ENCODE measurements at places on chromosomes 12 and 14.
A peak's percentile ranks its signal among the peaks of the same experiment; 100 is the strongest.

DNA sequence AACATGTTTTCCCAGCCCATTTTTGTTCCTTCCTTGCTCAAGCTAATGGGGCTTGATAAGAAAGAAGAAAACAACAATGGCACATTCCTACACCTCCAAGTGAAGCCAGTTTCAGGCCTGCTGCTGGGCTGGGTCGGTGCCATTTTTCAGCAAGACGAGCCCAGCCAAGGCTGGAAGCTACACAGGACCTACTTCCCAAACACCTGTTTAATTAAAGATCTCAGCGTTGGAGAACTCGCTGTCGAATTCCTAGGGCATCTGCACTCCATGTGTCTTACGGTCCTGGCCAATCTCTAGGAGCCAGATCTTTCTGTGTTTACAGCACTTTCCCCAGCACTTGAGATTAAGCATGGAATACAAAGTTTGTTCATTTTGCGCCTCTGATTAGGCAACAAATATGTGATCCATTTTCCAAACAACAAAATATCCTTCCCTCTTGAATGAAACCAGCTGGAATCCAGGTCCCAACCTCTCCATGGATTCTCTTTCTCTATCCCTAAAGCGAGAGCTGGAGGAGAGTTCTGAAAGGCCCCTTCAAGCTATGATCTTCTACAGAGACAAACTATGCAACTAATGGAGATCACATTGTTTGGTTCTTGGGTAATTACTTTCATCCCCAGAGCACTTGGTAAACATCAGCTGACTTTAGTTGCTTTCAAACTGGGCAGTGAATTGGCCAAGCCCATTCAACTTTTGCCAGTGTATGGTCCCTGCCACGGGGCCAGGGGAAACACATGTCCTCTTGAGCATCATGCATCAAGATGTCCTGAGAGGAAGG, 34.3 kb upstream of the TC2N start:
- no peak for DNase-seq

GRCh38 chr12:124809878-124810277, 53.8 kb downstream of the SCARB1 start:
- no peak for DNase-seq

GRCh38 chr14:95056476-95056875, 100.9 kb downstream of the DICER1 start:
- no peak for DNase-seq

DNA sequence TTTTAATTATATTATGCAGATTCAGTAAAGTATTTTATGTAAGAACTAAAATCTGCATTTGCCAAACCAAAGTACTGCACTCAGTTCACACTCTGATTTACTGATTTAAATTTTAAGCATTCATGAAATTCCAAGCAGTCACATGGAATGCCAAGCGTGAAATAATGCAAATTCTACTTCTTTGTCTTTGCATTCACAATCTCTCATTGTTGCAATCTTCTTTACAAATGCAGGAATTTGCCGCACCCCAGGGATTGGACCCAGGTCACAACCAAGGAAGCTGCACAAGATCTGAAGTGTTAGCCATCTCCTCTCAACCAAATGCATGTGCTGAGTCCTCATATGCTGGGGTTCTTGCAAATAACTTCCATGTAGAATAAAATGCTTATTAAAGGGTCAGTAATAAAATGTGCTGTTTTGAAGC, 71.9 kb downstream of the TUNAR start:
- peak; percentile 65 for DNase-seq

DNA sequence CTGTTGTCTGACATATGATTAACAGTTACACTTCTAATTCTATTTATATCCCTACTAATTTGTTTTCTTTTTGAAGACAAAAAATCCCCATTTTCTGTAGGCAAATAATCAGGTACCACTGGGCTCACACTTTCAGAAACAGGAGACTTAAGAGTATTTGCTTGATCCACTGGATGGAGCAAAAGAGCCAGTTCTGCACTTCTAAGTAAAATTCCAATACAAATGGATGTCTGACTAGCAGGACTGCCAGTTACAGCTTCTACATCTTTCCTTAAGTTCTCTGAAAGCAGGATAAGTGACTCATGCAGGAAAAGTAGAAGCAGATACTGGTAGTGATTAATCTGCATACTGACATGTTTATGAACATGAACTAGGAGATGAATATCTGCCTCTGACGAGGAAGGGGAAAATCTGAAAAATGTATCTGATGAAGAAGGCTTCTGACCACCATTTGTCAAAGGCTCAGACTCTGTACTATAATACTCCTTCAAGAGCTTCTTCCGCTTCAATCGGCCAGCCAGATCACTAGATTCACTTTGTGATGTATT, 73.8 kb upstream of the ANKS1B start:
- no peak for DNase-seq

GRCh38 chr12:104519190-104520019, 62.7 kb downstream of the CHST11 start:
- DNase-seq, result no peak

- DNase-seq, result no peak
Measured at GRCh38 chr14:41973178-41973577, 366.5 kb downstream of the LRFN5 start.

- no peak for DNase-seq
Measured at GRCh38 chr12:76379261-76379660, 31.0 kb upstream of the BBS10 start.

DNA sequence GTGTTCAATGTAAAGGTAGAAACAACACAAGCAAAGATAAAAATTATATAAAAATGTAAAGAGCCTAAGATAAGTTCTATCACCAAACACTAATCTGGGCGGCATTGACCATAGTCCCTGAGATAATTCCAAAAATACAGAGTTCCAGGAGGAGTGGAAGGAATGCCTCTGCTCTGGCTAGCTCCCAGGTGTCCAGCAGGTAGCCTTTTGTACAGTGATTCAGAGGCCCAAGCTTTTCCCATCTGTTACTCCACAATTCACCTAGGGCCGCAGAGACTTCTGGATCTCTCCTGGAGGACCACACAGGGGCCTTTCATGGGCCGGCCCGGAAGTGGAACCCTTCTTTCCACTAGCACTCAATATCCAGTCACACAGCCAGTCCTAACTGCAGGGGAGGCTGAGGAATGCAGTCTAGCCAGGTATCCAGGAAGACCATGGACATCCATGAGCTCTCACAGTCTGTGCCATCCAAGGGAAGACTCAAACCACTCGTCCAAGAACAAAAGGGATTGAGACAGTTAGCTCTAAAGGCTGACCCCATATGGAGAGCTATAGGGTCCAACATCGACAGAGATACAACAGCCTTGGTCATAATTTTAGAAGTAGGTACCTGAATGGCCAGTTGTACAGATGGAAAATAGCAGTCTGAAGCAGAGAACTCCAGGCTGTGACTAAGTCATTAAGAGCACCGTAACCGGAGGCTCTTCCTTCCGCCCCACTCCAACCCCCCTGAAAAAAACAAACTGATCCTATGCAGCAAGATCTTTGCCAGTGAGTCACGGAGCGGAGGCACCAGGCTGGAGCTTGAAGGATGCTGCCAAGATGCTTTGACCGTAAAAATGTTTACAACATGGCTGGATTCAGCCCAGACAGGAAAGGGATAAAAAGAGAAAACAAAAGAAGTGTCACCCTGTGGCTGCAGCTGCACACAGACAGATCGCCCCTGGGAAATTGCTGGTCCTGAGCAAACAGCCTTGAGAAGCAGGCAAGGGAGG, 204.8 kb downstream of the NUAK1 start:
- DNase-seq, result no peak

- no peak for DNase-seq
Measured at GRCh38 chr14:61891810-61892209, 129.6 kb downstream of the SNAPC1 start.

DNA sequence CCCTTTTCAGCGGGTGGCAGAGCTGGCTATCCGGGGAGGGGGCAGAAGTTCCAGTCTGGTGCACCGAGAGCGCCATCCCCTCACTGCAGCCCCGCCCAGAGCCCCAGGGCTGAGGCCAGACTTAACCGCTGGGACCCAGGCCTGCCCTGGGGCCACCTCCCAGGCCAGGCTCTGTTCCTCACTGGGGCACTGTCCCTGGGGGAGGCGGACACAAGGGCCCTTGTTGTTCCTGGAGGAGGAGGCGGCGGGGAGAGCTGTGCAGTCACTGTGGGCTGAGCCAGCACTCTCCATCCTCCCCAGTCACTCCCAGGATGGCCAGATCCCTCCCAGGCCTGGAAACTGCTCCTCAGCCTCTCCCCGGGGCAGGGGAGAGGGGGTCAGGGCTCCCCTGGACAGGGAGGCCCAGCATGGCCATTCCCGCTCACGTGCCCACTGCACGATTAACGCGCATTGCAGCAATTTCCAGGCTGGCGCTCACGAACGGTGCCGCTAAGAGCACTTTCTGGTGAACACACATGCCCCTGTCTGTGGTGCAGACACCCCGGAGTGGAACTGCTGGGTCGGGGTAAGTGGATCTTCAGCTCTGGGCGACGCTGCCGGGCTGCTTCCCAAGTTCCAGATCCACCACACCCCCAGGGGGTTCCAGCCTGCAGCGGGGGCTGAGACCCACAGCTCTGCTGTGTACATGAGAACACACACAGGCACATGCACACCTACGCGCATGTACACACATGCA, 89.8 kb upstream of the SFSWAP start:
- DNase-seq, result no peak

- no peak for DNase-seq
Measured at GRCh38 chr12:86186449-86186848, 69.7 kb downstream of the MGAT4C start.

GRCh38 chr12:97805146-97805545, 342.5 kb downstream of the RMST start:
- DNase-seq, result no peak

DNA sequence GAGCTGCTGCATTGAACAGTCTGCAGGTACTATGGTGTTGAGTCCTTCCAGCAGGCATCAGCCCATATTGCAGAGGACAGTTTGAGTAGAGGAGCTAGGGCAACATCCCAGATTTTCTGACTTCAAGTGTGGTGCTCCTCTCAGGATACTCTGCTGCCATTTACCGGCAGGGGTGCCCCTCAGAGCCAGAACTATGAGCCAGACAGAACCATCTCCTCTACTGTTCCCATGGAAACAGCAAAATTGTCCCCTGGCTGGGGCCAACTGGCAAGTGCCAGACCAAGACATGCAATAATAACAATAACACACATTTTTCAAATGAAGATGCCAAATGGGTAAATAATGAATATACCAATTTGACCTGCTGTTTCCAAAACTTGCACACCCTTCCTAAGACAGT, 102.9 kb downstream of the ADCK1 start:
- DNase-seq, result no peak

DNA sequence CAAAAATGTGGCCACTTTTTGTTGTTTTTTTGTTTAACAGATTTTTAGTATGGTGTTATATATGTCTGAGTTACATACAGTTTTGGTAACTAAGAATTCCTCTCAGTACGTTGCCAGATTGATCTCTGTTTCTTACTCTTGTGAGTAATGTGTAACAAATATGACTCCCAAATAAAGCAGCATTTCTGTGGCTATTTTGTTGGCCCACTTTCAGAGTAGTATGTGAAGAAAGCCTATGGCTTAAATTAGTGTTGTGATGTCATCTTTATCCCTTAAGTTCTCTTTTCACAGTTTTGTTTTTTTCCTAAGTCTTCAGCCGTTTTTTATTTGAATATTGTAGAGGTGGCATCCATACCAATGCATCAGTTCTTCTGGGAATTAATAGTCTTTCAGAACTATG, 10.7 kb downstream of the PCNX4 start:
- DNase-seq, result no peak

DNA sequence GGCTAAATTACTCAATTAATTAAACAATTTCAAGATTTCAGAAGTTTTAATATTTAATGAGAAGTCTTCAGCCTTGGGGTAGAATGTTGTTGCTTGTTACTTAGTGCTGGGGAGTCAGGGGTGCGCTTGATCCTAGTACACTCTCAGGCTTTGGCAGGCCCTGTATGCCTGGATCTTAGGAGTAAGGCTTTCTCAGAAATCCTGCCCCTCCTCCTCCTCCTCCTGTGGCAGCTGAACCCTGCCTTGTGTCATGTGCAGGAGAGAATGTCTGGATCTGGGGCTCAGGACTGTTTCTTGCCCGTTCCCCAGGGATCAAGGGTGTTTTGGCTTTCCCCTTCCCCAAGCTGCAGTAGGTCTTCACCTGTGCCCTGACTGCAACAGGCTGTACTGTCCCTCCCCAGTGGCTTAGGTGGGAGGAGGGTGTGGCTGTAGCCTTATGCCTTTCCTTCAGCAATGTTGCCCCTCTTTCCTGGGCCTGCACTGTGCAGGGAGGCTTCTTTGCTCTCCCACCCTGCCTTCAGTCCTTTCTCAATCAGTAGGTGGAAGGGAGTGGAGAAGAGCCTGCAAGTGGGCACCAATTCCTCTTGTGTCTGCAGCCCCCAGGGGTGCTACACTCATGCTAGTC, 108.2 kb downstream of the SLC38A6 start:
- no peak for DNase-seq

- DNase-seq, result peak; percentile 71
Measured at GRCh38 chr12:107402041-107403022, 283.3 kb upstream of the PWP1 start.

DNA sequence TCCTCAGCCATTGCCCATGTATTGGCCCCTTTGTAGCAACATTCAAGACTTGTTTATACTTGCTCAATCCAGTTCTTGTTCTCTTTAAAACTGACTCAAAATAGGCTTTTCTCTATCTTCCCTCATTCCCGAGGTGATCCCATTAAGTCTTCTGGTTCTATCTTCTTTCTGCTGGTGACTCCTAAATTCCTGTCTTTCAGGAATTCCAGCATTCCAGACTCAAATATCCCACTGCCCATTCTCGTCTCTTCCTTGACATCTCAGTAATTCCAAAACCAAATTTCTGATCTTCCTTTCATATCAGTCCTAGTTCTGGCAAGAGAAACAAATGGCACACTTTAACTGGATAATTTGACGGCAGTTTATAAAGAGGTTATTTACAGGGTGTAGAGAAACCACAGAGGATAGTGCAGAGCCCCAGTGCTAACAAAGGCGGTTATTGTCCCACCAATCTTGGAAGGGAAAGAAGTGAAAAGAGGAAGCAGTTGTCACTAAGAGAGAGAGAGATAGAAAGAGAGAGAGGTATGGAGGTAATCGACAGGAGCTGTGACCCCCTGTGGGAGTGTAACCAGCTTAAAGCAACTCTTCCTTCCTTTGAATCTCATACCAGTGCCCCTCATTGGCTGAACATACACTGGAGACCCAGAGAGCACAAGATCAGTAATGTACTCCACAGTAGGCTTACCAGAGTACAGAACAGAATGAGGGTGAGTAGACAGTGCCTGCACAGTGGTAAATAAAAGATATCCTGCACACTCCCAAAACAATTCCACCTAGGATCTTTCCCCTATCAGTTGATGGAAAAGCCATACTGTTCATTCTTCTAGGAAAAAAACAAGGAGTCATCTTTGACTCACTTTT, 177.6 kb upstream of the LMNTD1 start:
- DNase-seq, result peak; percentile 14

Measured in iPS-NIHi11 (cell line).